ENCODE measurements at places on chromosomes 7 and 10.

DNA sequence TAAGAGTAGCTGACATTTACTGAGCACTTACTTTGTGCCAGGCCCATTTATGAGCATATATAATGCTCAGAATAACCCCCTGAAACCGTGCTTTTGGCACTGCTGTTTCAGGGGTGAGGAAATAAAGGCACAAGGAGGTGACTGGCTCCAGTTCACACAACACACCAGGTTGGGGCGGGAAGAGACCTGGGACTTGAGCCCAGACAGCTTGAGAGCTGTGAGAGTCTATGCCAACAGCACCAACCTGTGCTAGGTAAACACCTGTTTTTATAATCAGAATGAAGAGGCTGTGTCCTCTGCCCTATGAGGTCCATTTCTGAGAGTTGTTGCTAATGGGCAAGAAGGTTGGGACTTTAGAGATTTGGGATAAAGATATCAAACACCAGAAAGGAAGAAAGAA lies 8.8 kb upstream of the AZGP1 start:
- no peak for DNase-seq

DNA sequence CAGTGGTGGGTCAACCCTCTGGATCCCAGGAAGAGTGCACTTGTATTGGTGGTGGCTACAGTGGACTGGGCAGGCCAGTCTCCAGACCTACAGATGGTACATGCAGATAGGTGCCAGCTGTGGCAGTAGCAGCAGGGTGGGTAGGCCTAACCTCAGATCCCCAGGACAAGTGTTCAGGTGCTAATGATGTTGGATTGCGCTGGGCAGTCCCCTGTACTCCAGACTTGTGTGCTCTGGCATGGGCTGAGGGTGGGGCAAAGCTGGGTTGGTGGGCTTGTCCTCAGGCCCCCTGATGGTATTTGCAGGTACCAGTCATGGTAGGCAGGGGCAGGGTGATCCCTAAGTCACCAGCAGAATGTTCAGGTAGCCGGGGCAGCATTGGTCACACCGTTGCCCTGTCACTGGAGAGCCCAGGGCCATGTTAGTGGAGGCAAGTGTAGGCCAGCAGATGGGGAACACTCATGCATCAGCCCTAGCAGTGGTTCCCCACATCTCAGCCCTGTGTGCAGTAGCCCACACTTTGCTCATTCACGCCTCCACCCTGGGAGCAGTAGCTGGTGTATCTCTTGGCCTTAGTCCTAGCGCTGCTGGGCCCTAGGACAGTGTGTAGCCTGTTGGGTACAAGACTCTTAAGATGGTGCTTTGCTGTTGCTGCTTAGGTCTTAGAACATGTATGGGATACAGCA lies 171.3 kb downstream of the MLLT10 start:
- DNase-seq, result no peak

- DNase-seq, result no peak
Measured at GRCh38 chr10:10589540-10590303, 427.9 kb upstream of the CELF2 start.

DNA sequence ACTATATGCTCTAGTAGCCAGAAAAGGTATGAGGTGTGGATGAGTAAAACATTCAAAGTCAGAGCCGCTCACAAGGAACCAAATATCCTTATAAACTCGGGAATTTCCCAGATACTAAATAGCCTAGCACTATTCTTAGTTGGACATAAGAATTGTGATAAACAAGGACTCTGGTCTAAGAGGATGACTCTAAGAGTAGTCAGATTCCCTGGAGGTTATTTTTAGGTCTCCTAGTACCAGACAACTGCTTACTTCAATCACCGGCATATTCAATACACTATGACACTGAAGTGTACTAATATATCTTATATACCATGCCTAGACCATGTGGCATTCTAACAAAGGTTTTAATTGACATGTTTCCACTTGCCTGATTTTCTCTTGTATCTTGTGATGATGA lies 56.5 kb downstream of the LMBR1 start:
- no peak for DNase-seq

GRCh38 chr7:7505915-7506314 lies 29.8 kb downstream of the COL28A1 start:
- no peak for DNase-seq

- no peak for DNase-seq
Measured at GRCh38 chr10:131553581-131553980, 242.1 kb upstream of the TCERG1L start.

DNA sequence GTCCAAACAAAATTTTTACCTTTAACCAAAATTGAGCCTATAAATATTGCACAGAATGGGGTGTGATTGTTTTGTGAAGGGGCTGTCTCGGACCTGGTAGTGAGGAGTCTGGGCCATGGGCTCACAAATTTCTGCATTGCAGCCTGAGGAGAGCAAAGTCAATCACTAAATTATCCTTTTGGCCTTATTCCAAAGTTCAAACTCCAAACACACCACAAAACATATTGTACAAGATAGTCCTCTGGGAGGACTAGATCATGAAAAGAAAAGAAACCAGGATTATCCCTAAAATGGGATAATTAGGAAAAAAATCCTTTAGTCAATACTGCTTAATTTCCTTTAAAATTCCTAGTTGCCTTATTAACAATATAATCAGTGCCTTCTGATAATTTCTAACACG lies 115.5 kb downstream of the BUB3 start:
- no peak for DNase-seq

DNA sequence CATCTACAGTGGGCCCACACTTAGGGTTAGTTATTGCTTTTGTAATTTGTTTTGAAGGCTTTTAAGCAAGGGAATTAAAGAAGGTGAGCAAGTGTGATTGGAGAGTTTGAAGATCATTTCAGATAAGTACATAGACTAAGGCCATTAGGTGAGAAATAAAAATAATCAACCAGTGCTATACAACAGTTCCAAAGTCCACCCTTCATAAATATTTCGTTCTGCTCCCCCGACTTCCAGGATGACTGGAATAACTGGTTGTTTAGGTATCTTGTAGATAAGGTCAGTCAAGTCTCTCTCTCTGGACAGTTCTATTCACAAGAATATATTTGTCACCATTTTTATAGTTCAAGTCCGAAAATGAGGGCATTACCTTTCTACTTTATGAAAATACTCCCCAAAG lies 98.0 kb upstream of the MBL2 start:
- DNase-seq, result no peak

DNA sequence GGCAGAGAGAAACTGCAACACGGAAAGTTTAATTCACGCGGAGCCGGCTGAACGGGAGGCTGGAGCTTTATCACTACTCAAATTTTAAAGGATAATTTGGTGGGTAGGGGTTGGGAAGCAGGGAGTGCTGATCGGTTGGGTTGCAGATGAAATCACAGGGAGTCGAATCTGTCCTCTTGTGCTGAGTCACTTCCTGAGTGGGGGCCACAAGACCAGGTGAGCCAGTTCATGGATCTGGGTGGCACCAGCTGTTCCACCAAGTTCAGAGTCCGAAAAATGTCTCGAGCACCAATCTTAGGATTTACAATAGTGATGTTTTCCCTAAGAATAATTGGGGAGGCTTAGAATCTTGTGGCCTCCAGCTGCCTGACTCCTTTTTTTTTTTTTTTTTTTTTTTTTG lies 3.6 kb upstream of the PRAP1 start:
- DNase-seq, result no peak

- no peak for DNase-seq
Measured at GRCh38 chr7:127081539-127081938, 171.2 kb downstream of the GRM8 start.

GRCh38 chr10:5560142-5560816 lies 35.5 kb downstream of the CALML3 start:
- DNase-seq, result no peak

DNA sequence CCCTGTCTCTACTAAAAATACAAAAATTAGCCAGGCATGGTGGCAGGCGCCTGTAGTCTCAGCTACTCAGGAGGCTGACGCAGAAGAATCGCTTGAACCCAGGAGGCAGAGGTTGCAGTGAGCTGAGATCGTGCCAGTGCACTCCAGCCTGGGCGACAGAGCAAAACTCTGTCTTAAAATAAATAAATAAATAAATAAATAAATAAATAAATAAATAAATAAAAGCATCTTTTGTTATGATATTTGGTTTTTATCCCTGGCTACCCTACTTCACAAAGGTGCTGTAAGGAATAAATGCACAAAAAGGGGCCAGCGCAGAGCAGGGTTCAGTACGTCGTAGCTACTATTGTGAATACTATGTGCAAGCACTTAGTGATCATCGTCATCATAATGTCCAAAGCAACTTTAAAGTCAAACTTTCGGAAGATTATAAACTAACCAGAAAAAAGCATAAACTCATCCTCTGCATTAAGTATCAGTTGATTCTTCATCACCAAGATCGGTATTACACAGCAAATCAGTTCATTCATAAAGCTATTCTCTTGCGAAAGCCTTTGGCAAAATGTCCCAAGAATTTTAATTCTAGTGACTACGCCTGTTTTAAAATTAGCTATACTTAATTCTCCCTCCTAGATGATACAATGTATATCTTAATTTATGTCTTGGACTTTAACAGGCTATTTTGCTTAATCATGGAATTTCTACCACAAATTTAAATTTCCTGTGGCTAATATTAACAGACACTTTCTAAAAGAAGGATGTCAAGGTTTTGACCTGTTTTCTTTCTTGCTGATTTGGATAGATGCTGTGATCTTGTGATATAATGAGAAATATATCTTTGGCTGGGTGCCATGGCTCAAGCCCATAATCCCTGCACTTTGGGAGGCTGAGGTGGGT lies 7.6 kb upstream of the NFE2L3 start:
- no peak for DNase-seq

DNA sequence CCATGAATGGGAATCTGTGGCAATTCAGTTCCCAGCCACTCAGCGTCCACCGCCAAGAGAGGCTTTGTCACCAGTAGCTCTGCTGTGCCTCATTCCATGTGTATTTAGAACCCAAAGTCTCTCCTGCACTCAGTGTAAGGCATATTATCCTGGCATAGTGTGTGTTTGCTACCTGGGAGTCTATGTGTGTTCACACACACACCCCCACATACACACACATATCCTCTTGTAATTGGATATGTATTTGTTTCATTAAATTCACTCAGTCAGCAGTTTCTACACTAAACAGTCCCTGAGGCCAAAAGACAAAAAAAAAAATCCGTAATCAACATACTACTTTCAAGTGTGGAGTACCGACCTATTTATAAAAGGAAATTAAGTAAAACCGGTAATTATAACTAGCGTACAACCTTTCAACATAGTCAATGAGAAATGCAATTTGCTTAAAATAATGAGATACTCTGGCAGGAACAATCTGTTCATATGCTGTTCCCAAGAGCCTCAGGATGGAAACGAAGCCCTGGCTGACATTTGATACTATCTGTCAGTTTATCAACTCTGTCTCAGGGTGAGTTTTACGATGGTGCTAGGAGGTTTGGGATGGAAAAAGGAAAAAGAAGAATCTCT lies 425.8 kb upstream of the CELF2 start:
- DNase-seq, result no peak

DNA sequence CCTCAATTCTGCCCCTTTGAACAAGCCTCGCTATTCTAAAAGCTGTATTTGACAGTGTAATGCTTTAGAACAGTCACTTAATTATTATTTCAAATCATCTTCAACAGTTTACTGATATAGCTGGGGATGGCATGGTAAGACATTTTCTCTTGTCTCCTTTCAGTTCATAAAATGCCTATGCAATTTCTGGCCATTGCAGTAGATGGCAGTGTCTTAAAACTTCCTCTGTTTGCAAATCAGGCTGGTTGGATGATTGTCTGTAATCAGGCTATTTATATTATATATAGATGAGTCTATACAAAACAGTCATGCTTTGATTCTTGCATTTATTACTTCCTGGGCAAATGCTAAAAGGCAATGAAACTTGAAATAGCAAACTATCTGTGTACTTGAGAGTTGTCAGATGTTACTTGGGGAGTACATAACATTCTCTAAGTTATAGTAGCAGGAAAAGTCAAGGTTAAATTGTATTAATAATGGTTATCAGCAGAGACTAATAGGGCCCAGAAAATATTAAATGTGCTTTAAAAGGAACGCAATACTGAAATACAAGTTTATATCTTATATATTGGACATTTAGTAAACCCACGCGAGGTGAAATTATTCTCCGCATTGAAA lies 55.5 kb upstream of the LHFPL3 start:
- no peak for DNase-seq

- DNase-seq, result no peak
Measured at GRCh38 chr10:103058034-103058433, 135.0 kb downstream of the NT5C2 start.

GRCh38 chr7:103657474-103657894 lies 211.5 kb upstream of the SLC26A5 start:
- DNase-seq, result no peak

- DNase-seq, result no peak
Measured at GRCh38 chr10:47008769-47009168, 97.5 kb downstream of the PTPN20 start.
